Renal cortical epithelial cell (primary cell): ENCODE measurements at places on chromosomes 1 and 21. TPM values are rescaled to one million over a fixed set of nuclear protein-coding genes. Genes with fewer than 3 reads are reported as not detected.
A peak's percentile ranks its signal among the peaks of the same experiment; 100 is the strongest.

The BMP8B gene
- 1.3 and 2.3 TPM in 2 replicates for total RNA-seq

The SPRR2F gene
- not detected in 2 replicates for total RNA-seq

The PLCH2 gene
- total RNA-seq, result 0.05 and 0.17 TPM in 2 replicates

The TRAPPC3 gene
- total RNA-seq, result 89.6 and 158 TPM in 2 replicates

The ZBTB8A gene
- total RNA-seq, result 7.3 and 8.9 TPM in 2 replicates

DNA sequence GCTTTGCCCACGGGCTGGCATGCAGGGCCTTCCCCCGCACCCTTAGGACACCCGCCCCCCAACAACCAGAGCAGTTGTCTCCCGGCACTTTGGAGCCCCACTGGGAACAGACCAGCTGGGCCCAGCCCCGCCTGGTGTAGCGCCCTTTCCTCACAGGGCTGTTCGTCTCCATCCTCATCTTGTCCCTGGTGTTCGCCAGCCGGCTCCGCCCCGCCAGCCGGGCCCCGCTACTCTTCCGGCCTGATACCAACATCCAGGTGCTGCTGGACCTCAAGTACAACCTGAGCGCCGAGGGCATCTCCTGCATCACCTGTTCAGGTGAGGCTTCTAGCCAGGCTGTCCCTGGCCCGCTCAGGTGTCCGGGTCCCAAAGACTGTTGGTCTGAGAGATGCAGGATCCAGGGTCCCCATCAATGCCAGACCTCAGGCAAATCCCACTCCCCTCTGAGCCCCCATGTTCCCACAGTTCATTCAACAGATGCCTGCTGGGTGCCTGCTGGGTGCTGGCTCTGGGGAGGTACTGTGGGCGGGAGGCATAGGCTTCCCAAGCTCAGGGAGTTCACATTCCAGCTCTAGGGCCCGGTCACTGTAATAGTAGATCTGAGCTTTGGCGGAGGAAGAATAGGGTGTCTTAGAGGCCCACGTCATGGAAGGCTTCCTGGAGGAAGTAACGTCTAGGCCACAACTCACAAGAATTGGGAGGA, 41.7 kb downstream of the DISP3 start:
- no peak for DNase-seq

- no peak for DNase-seq
Measured at GRCh38 chr1:38050397-38051078, 3.9 kb upstream of the POU3F1 start.

- no peak for DNase-seq
Measured at GRCh38 chr1:247904122-247904521, 8.7 kb downstream of the OR2W3 start.

DNA sequence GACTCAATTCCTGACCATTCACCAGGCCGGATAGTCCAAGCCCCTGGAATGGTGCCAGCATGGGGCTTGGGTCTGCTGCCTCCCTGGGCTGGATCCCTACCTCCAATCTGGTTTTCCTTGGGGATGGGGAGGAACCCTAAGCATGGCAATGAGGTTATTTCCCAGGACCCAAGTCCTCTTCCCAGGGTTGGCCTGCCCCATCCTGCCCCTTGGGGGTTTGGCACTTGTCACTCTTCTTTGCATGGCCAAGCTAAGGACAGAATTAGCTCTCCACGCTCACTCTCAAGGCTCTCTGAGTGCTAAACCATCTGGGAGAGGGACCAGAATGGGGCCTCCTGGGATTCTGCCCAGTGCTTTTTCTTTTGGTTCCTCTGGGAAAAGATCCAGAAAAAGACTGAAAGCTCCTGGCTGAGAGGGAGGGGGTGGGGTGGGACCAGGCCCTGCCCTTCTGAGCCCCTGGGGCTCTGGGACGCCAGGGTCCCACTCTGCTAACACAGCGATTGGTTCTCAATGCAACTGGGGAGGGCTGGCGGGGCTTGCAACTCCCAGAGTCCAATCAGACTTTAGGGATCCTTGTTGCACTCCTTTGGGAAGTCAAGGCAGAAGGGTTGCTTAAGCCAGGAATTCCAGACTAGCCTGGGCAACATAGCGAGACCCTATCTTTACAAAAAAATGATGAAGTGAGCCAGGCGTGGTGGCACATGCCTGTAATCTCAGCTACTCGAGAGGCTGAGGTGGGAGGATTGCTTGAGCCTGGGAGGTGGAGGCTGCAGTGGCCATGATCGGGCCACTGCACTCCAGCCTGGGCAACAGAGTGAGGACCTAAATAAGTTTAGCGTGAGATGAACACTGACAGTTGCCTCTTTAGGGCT, 52.7 kb downstream of the DHRS3 start:
- no peak for DNase-seq

DNA sequence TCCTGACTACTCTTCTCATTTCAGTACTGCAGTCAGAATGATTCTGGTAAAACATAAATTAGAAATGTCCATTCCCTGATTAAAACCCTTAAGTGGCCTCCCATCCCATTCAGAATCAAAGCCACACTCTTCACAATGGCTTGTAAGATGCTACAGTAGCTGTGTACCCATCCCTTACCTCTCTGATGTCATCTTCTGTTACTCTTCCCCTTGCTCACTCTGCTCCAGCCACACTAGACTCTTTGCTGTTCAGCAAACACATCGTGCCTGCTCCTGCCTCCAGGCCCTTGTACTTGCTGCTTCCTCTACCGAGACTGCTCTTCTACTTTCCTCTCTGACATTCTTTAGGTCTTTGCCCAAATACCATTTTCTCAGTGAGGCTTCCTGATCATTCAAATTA, 4.3 kb upstream of the GPX7 start:
- no peak for DNase-seq

DNA sequence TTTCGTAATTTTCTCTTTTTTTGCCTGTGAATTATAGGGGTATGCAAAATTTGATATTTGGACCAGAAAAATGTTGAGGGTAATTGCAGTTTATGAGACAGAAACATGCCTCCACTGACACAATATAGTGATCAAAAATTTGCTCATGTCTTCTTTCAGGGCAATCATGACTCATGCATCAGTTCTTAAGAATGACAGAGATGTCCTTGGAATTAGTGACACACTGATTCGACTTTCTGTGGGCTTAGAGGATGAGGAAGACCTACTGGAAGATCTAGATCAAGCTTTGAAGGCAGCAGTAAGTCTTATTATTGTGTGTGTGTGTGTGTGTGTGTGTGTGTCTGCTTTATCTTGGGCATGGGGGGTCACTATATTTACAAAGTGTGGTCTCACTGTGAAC, 27.5 kb downstream of the CTH start:
- peak; percentile 11 for DNase-seq

DNA sequence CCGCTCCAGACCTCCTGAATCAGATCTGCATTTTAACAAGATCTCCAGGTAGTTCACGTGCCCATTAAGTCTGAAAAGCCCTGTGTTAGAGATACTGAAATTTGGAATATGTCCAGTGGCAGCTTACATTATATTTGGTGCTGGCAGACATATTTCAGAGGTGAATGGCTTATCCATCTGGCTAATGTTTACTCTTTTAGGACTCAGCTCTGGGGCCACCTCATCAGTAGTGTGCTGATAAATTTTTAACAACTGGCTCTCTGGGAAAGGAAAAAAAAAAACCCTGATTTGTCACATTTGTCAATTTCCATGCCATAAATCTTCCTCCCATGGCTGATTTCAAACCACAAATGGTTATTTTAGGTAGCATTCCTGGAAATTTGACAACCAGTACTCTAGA, 25.3 kb upstream of the SYT6 start:
- DNase-seq, result no peak

DNA sequence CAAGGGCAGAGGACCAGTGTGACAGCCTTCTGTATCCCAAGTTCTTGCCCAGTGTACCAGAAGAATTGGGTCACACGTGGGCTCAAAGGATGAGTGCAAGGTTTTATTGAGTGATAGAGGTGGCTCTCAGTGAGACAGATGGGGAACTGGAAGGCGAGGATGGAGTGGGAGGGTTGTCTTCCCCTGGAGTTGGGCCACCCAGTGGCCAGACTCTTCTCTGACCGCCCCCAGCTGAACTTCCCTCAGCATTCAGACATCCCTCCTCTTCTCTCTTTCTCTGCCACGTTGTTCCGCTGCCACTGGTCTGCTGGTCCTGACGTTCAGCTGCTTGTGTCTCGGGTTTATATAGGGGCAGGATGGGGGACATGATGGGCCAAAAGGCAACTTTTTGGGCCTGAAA, 150.1 kb upstream of the IVNS1ABP start:
- DNase-seq, result no peak

DNA sequence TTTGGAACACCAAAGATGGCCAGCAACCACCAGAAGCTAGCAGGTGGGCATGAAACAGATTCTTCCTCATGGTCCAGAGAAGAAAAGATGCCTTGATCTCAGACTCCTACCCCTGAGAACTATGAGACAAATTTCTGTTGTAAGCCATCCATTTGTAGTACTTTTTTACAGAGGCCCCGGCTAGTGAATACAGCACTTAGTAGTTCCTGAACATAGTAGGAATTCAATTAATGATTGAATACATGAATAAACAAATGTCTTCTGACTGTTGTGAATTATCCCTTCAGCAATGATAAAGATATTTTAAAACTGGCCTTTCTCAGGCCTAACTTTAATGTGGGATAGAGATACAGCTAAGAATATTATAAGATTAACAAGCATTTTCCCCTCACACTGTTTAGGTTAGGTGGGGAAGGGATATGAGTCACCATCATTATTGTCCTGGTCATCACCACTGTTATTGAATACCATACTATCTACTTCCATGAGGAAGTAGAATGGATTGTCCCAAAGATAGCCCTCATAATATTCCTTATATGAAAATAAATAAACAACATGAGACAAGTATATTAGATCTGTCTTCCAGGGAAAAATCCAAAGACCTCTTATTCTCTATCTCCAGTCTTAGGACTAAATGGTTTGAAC, 51.4 kb downstream of the ADCY10 start:
- no peak for DNase-seq

DNA sequence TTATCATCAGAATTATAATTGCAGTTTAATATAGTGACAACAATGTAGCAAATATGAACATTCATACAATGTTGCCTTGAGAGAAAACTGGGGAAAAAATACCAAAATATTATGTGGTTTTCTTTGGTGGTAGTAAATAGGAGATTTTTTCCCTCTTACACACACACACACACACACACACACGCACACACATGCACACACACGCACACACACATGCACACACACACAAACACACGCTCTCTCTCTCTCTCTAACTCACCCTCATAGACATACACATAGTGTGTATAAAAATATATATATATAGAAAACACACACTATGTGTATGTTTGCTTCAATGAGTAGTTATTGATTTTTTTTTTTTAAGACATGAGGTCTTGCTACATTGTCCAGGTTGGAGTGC, 211.6 kb downstream of the HHAT start:
- DNase-seq, result no peak
